ENCODE measurements at places on chromosomes 1 and 21. TPM values are rescaled to one million over a fixed set of nuclear protein-coding genes. Genes with fewer than 3 reads are reported as not detected.

GRCh38 chr1:20819818-20820217, 32.7 kb upstream of the HP1BP3 start:
- DNase-seq: no peak

Gene FCAMR
- not detected for total RNA-seq

Gene RGS4
- total RNA-seq: 1.9 TPM

- DNase-seq: no peak
Measured at GRCh38 chr1:216576234-216576937, 146.8 kb downstream of the ESRRG start.

- DNase-seq: no peak
Measured at GRCh38 chr21:46618738-46619379, 14.0 kb upstream of the S100B start.

DNA sequence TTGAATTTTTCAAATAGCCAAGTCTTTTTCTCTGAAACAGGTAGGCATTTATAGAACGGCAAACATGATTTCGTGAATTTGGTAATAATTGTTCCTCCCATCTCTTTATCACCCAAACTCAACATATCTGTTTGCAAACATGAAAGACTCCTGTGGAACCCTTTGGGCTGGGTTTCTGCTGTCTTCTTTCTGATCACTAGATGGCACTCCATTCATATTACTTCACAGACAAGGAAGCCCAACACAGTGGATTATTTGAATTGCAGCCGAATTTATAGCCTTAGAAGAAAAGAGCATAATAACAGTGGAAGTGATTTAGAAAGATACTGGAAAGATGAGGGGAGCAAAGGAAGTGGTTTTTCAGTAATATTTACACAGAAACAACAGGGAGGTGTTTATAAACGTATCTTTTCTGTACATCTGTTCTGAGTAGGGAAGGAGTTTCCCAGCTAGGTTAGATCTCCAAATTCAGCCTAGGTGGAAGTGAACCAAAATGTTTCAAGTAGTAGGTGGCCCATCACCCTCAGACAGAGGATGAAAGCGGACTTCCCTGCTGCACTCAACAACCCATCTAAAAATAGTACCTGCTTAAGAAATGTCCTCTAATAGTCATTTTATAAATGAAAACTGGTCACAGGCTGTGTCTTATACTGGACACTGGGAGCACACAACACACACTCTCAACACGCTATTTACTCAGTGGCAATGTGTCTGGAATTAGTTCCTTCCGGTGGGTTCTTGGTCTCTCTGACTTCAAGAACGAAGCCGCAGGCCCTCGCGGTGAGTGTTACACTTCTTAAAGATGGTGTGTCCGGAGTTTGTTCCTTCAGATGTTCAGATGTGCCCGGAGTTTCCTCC, 67.6 kb downstream of the MAP3K21 start:
- DNase-seq: peak; percentile 88

GRCh38 chr1:225448146-225448805, 20.4 kb upstream of the LBR start:
- DNase-seq: no peak

- no peak for DNase-seq
Measured at GRCh38 chr1:220990427-220991339, 111.4 kb downstream of the HLX start.

Gene CRYBG2
- 18.6 TPM for total RNA-seq

Gene PIK3CD
- total RNA-seq: 59.4 TPM

Data from G401 (cell line).